ENCODE measurements at places on chromosomes 16 and 17. TPM values are rescaled to one million over a fixed set of nuclear protein-coding genes. Genes with fewer than 3 reads are reported as not detected.
A peak's percentile ranks its signal among the peaks of the same experiment; 100 is the strongest.

DNA sequence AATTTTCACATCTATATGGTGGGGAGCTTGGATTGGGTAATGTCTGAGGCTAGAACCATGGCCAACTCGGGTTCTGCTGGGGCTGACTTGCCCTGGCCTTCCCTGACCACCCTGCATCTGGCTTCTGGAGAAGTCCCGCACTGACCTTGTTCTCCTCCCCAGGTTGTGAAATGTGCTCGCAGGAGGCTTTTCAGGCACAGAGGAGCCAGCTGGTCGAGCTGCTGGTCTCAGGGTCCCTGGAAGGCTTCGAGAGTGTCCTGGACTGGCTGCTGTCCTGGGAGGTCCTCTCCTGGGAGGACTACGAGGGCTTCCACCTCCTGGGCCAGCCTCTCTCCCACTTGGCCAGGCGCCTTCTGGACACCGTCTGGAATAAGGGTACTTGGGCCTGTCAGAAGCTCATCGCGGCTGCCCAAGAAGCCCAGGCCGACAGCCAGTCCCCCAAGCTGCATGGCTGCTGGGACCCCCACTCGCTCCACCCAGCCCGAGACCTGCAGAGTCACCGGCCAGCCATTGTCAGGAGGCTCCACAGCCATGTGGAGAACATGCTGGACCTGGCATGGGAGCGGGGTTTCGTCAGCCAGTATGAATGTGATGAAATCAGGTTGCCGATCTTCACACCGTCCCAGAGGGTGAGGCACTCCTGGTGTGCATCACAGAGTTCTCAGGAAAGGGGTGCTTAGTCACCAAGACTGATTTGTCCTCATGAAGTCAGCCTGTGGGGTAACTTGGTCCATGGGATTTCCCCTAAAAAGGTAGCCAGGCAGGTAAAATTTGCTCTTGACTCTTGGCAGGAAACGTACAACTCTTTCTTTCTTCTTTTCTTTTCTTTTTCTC is 6.1 kb downstream of the NOD2 start:
- no peak for DNase-seq

- peak; percentile 62 for DNase-seq
Measured at GRCh38 chr17:48335858-48336500, 94.0 kb downstream of the SKAP1 start.

- DNase-seq: peak; percentile 13
Measured at GRCh38 chr17:4001048-4001590, 36.9 kb upstream of the ATP2A3 start.

GRCh38 chr17:15377200-15377599 is 35.8 kb upstream of the TEKT3 start:
- peak; percentile 77 for DNase-seq

- DNase-seq: peak; percentile 87
Measured at GRCh38 chr17:7281074-7281952, at the start of gene SLC2A4. SLC2A4 (plus strand) TSS chr17:7281718; CDS start chr17:7281935, 217 bp downstream.

DNA sequence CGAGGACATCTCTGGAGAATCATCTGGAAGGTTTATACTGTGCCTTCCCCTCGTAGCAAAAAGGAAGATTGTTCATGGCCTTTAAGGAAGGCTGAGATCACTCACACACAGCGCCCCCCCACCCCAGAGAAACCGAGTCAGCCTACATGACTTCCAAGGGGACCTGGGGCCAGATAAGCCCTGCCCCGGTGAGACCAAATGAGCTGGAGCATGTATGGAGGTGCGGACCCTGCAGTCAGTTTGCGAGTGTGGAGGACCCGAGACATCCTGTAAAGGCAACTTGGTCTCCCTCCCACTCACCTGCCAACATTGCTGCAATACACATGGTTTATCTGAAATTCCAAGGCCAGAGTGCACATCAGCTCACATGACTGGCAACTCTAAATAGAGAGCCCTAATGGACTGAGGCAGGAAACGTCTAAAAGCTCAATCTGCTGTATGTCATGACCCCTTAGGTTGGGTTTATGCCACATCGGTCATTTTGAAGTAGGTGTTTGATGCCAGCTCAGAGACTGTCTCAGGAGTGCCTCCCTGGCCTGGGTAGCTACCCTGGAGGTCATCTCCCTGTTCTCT is 233.6 kb downstream of the CPPED1 start:
- no peak for DNase-seq

DNA sequence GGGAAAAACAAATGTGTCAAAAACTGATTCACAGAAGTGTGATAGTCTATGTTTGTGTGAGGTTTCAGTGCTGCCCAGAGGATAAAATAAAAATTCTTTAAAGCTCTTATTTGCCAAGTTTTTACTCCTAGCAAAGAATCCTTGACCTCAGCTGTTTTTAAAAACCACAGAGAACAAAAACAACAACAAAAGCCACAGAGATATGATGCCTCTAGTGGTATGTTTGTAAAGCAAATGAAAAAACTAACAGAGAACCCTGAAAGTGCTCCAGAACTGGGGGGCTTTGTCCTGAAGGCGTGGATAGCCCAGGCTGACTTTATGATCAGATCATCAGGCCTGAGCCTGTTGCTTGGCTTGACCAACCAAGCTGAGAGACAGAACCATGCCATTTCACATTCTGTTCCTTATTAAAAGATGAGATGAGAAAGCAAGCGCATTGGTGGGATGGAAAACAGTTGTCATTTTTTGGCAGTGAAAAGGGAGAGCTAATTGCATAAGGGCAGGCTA is 411.0 kb downstream of the CPPED1 start:
- no peak for DNase-seq

GRCh38 chr17:81511804-81512561 is 616 bp downstream of the ACTG1 start:
- no peak for DNase-seq

GRCh38 chr16:27449434-27450195 is 47.6 kb downstream of the IL21R start:
- DNase-seq: no peak

- no peak for DNase-seq
Measured at GRCh38 chr16:14071576-14072271, 605 bp downstream of the MRTFB start.

DNA sequence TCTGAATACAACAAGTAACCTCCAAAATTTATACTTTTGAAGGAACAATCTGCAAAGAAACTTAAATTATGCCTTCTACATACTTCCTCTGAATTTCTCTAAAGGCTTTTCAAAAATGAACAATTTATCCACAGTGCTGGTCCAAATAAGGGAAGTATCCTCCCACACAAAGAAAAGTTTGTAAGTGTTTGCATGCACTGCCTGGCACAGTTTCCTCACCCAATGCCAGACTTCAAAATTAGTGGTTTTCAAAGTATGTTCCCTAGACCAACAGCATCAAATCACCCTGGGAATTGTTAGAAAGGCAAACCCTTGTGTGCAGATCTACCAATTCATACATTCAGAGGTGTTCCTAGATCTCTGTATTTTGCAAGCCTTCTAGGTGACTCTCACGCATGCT is 82.5 kb downstream of the PCTP start:
- no peak for DNase-seq

- peak; percentile 40 for DNase-seq
Measured at GRCh38 chr17:64256913-64257807, 5.9 kb downstream of the TEX2 start.

DNA sequence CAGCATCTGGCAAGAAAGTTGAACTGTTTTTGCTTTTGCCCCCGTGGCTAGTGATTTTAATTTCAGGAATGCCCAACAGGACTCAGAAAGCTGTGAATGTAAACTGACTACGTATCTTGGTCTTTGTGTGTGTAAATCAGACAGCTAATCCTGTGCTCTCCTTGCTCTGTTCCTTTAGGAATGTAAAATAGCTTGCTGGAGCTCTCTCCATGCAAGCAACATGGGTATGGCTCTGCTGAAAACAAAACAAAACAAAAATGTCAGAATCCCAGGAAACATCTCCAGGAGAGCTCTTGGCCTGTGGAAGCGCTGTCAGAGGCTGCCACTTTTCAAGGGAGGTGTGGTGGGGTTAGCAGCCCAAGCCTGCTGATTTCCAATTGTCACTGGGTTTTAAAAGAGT is 161.8 kb upstream of the NOG start:
- no peak for DNase-seq

GRCh38 chr17:61422116-61422799 is 22.6 kb downstream of the TBX2 start:
- DNase-seq: no peak

GRCh38 chr17:17313350-17313991 is 10.3 kb downstream of the NT5M start:
- DNase-seq: no peak

DNA sequence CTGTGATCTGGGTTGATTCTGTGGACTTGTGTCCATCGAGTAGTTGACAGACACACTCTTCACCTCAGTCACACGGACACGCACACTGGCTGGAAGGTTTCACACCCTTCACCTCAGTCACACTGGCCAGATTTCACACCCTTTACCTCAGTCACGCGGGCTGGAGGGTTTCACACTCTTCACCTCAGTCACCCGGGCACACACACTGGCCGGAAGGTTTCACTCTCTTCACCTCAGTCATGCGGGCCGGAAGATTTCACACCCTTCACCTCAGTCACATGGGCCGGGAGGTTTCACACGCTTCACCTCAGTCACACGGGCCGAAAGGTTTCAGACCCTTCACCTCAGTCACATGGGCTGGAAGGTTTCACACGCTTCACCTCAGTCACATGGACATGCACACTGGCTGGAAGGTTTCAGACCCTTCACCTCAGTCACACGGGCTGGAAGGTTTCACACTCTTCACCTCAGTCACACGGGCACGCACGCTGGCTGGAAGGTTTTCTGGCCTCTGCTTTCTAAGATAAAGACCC is 96.2 kb downstream of the PGS1 start:
- no peak for DNase-seq

DNA sequence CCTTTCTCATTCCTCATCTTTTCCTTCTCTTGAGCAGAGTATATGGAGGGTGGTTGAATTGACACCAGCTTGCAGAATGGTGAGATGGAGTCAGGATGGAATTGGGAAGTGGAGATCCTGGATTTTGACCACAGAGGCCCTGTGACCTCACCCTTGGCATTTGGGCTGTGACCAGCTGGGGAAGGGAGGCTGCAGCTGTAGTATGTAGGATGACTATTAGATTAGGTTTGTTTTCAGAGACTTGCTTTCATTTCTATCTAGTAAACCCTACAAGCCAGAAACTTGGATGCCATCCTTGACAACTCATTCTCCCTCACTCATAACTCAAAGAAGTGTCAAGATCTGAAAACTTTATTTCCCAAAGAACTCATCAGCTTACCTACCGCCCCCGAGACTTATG is 5.9 kb downstream of the GNGT2 start:
- peak; percentile 34 for DNase-seq

GRCh38 chr16:17437127-17437720 is 33.5 kb downstream of the XYLT1 start:
- peak; percentile 3 for DNase-seq

DNA sequence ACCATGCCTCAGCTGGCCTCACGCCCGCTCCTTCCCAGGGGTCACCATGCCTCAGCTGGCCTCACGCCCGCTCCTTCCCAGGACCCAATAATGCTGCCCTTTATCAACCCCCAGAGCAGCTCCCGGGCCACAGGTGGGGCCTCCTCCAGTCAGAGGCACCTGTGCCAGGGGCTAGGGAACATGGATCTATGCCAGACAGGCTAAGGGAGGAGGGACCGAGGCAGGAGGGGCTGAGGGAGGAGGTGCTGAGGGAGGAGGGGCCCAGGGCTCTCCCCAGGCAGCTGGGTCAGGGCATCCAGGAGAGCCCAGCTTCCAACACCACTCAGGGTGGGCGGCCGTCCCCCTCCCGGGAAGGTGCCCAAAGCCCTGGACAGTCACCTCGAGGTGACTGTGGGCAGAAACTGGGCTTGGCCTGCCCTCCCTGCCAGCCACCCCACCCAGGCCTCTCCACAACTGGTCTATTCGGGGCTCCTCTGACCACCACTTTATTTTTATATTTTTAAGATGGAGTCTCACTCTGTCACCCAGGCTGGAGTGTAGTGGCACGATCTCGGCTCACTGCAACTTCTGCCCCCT is 19.4 kb downstream of the UTS2R start:
- no peak for DNase-seq

- DNase-seq: peak; percentile 69
Measured at GRCh38 chr17:15918661-15919259, 26.2 kb upstream of the ADORA2B start.

- DNase-seq: peak; percentile 64
Measured at GRCh38 chr16:53429221-53429943, 4.9 kb upstream of the RBL2 start.

DNA sequence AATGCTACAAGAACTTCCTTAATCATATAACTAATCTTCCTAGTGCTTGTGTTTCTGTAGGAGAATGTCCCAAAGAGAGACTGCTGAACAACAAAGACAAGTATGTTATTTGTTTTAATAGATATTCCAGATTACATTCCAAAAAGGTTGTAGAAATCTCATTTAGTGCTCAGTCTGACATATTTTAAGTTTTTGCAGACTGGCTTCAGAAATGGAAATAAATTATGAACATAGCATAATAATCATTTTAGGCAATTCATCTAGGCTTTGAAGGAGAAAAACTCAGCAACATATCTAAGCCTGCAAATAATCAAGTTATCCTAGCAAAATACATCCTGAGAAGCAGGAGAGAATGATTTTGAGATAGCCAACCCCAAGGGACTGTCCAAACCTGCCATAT is 171.6 kb upstream of the CDH5 start:
- no peak for DNase-seq

- DNase-seq: no peak
Measured at GRCh38 chr17:5055543-5055942, 20.3 kb upstream of the SLC52A1 start.

EFCAB5 gene
- not detected for total RNA-seq

C16orf54 gene
- not detected for total RNA-seq

PVALEF gene
- total RNA-seq: not detected

SYT17 gene
- 0.24 TPM for total RNA-seq

RNF167 gene
- total RNA-seq: 25.2 TPM

PLEKHH3 gene
- 9.9 TPM for total RNA-seq

COL1A1 gene
- 259 TPM for total RNA-seq
